ENCODE measurements at places on chromosomes 13 and 19. TPM values are rescaled to one million over a fixed set of nuclear protein-coding genes. Genes with fewer than 3 reads are reported as not detected.

Gene SLC25A41
- 0.23 TPM for total RNA-seq

Gene C5AR1
- 1.7 TPM for total RNA-seq

Gene GARIN5A
- 0.23 TPM for total RNA-seq

Gene CEACAM20
- not detected for total RNA-seq

Gene ZNF234
- total RNA-seq: 11.1 TPM

Gene OR7A5
- not detected for total RNA-seq

Gene RFPL4AL1
- total RNA-seq: not detected

Gene ZNF154
- total RNA-seq: 5.1 TPM

Gene BTBD2
- 56.1 TPM for total RNA-seq

Gene SPC24
- total RNA-seq: 71.4 TPM

Gene ZNF417
- total RNA-seq: 22.0 TPM

Gene PRR22
- 4.5 TPM for total RNA-seq

Gene EBI3
- 2.6 TPM for total RNA-seq

Gene ZNF491
- 1.1 TPM for total RNA-seq

Gene APOC4
- total RNA-seq: not detected

Gene THSD8
- total RNA-seq: 26.6 TPM

Gene CATSPERD
- not detected for total RNA-seq

Gene ZNF524
- total RNA-seq: 21.0 TPM

Gene CYSLTR2
- 3.7 TPM for total RNA-seq

All from T-helper 2 cell treated with Interferon-gamma antibody and Interleukin-4, amounts not matched to agents 100 ng/mL and 5 ng/mL, for 36 hours (primary cell).